ENCODE measurements at places on chromosomes 12 and 14.

GRCh38 chr12:109718390-109718789 is 4.8 kb downstream of the FAM222A start:
- no peak for DNase-seq

GRCh38 chr14:32443890-32444661 is 115.0 kb downstream of the AKAP6 start:
- DNase-seq = no peak

DNA sequence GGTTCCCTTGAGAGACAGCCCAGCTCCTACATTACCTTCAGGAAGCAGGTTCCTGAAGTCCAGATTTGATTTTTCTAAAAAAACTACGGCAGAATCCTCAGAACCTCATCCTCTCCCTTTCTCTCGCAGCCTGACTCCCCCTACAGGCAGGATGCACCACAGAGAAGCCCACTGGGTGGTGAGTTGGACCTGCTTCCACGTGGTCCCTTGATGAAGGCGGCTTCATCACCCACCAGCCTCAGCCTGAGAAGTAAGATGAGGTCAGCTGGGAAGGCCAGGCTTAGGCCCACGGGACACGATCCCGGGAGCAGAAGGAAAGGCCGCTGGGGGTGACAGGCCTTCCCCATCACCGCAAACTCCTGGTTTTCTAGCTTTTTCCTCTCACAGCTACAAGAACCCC is 83.0 kb downstream of the ACTN1 start:
- DNase-seq = no peak

DNA sequence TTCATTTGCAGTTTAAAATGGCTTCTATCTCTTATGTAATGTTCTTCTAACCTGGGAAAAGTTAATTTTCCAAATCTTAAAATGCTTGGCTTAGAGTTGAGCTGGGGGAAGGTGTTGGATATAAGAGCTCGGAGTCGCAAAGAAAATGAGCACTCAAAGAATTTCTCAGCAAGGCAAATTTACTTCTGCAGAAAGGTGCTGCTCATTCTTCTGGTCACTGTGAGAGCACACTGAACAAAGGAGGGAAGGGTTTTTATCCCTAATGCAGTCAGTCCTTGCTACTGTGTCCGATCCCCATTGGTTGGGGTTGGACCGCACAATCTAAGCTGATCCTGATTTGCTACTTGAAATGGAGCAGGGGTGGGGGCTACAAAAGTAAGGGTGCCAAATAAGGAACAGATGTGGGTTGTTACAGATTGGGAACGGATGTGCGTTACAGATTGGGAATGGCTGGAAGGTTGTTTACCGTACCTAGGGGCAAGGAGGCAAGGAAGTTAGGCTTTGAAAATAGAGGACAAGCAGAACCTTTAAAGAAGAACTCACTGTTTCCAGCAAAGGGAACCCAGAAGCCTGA is 19.4 kb downstream of the TXNRD1 start:
- no peak for DNase-seq

GRCh38 chr14:91477388-91477787 is 32.7 kb downstream of the PPP4R3A start:
- DNase-seq = no peak

DNA sequence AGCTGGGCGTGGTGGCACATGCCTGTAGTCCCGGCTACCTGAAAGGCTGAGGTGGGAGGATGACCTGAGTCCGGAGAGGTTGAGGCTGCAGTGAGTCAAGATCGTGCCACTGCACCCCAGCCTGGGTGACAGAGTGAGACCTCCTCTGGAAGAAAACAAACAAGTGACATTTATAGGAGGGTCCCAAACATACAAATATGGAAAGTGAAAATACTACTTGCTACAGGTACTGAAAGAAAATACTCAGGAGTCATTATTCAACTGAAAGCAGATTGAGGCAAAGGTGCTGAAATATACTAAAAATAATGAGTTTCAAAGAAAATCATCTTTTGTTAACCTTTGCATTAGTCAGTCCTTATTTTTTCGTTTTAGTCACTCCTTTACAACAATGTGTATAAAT is 53.5 kb downstream of the ETV6 start:
- DNase-seq = no peak

GRCh38 chr12:124508381-124509079 is 58.9 kb downstream of the NCOR2 start:
- no peak for DNase-seq

GRCh38 chr12:24948420-24948756 is 513 bp downstream of the BCAT1 start:
- peak; percentile 17 for DNase-seq

GRCh38 chr12:56634837-56635791 is 5.0 kb upstream of the BAZ2A start:
- peak; percentile 53 for DNase-seq

DNA sequence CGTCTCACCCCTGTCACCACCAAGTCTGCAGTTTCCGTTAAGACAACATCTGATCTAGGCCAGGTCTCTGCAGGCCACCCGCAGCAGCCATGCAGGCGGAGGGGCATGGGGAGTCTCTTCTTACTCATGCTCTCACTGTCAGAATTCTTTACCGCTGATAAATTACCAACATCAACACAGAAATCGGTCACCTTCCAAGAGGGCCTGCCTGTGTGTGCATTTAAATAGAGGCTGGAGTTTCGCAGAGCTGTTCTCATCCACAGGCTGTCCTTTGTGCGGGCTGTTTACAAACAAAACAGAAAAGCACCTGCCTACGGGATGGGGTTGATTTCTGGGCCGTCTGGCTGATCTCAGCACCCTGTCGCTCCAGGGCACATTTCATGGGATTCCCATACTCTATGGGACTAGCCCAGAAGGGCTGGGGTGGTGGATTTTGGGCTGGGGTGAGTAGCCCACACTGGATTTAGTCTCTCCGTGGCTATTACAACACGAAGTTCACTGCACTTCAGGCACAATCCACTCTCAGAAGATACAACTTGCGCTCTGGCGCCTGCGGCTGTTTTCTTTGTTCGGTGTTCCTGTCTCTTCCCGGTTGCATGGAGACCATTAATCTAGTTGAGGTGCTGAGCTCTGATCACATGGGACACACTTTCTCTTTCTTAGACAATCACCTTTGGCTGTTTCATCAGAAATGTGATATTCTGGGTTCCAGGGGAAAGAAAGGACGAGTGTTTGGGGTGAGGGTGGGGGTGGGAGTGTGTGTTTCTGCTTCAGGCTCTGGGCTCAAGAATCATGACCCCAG is 331.1 kb downstream of the GLT1D1 start:
- DNase-seq = no peak

DNA sequence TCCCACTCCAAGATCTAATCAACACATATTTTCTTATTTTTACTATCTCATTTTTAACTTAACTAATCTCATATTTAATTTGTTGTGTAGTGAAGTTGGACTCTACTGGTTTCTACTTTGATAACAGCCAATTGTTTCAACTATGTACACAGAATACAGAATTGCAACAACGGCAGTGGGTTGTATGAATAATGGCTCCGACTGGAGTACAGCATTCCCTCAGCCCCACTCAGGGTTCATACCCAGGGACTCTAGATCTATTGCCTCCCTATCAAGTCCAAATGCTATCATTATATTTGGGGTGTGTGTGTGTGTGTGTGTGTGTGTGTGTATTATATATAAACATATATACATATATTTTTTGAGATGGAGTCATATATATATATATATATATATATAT is 52.3 kb downstream of the PAWR start:
- no peak for DNase-seq

DNA sequence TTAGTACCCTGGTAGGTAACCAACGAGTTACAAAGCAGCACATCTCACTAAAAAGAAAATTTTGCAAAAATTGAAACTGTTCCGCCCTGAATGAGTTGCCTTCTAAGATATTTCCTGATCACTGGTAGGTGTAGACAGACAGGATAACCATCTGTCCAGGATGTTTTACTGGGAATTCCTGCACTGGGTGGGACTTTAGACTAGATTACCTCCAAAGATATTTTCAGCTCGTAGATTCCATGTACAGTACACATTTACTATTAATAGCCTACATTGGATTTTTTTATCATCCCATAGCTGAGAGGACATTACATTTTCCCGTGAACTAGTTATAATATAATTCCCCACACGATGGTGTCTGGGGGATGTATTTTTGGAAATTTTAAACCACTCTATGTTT is 139.6 kb downstream of the DYRK2 start:
- DNase-seq = no peak

- no peak for DNase-seq
Observed at GRCh38 chr12:57764662-57765002, 2.2 kb downstream of the CYP27B1 start.

DNA sequence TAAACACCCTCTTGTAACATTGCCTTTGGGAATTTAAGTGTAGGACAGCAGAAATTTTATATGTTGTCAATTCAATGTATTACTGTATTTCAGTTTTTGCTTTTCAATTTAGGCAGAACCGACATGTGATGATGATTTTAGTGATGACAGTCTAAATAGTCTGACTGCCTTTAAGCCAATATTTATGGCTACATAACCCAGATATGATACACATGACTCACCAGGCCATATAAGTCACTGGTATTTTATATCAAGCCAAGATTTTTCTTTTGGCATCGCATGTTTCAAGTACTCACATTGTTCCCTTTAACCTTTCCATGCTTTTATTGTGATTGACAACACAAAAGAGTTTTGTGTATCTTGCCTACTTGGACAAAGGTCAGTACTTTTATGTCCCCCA is 13.6 kb upstream of the PPM1A start:
- no peak for DNase-seq

DNA sequence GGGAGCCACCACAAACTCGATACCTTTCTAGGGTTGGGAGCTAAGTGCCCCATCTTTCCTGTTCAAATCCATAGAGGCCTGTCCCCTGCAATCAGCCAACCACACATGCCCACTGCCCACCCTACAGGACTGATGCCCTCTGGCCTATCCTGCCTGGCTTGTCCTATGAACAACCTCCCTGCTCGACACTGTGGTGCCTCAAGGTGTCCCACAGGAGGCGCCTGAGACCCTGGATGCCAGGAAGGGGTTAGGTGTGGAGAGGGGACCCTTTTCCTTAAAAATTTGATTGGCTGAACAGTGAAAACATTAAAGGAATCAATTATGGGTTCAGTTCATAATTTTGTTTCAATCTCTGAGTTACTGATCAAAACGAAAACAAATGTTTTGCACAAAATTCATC is 97.3 kb upstream of the FZD10 start:
- DNase-seq = no peak

- DNase-seq = no peak
Observed at GRCh38 chr14:100586153-100586402, 1.1 kb downstream of the BEGAIN start.

DNA sequence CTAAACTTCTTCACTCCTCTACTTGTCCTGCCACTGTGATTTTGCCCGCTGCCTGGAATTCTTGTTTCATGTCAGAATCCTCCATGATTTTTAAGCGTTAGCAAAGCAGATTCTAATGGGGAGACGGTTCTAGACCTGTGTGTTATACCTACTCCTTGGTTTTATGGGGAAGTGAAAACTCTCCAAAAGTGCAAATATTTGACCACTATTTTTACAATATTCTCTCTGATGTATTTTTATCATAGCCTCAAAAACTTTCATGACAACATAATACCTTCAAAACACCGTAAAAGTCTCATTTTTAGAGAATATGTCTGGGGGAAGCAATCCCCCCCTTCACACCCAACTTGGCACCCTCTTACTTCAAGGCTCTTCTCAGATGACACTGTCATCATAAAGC is 12.9 kb upstream of the KRAS start:
- no peak for DNase-seq

DNA sequence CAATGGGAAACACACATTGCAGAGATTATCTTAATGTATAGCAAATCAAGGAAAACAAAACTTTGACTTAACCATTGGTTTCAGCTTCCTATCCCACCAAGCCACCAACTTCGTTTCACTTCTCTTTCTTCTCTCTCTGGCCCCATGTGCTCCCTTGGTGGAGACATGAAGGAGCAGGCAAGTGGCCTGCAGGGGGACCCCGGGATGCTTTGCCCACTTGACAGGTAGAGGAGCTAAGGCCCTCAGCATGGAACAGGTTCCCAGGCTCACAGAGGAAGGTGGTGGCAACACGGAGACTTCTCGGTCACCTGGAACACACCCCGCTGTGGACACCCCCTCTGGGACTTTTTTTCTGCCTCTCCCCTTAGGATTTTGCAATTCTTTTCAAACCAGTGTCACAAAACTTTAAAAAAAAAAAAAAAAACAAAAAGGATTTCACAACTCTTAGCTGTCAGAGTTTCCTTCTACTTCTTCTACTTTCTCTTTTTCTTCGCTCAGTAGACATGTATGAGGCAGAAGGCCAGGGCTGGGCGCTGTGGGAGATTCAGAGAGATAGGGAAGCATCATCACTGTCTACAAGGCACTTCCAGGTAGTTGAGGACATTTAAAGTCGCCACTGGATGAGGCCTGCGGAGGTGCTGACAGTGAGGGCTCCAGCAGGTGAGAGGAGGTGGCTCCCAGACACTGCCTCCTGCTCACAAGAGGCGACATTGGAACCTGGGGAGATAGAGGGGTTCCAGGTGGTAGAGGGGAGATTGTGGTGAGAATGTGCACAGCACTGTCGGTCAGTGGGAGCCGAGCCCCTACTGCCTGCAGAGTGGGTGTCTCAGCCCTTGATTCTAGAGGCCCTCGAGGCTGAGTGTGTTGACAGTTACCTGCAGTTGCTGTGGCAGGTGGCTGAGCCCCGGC is 119.6 kb downstream of the GCH1 start:
- peak; percentile 31 for DNase-seq

- DNase-seq = no peak
Observed at GRCh38 chr12:43964961-43965360, 129.1 kb downstream of the TMEM117 start.

GRCh38 chr12:108820707-108821406 is 36.5 kb downstream of the SSH1 start:
- no peak for DNase-seq

GRCh38 chr12:108326254-108326750 is 12.8 kb downstream of the CMKLR1 start:
- no peak for DNase-seq

DNA sequence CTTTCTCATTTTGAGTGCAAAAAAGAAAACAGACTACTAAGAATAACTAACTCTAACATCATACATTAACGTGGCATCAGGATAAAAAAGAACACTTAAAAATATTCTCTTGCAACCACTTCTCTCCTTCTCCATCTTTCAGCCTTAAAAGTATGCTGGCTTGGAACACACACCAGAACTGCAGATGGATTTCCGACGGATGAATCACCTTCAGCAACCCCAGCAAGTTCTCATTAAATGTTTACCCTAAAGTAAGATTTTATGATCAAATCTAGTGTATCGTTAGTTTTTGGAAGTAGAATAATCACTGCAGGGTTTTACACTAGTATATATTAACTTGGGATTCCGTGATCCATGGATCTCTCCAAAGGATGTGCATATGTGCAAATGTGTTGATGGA is 1.2 kb downstream of the NEK9 start:
- no peak for DNase-seq

- DNase-seq = no peak
Observed at GRCh38 chr12:41151793-41152192, 36.3 kb upstream of the PDZRN4 start.

GRCh38 chr14:89629383-89629782 is 212.3 kb upstream of the FOXN3 start:
- DNase-seq = no peak

Measured in endothelial cell (in vitro differentiated cells).